ENCODE measurements at places on chromosomes 4 and X.

DNA sequence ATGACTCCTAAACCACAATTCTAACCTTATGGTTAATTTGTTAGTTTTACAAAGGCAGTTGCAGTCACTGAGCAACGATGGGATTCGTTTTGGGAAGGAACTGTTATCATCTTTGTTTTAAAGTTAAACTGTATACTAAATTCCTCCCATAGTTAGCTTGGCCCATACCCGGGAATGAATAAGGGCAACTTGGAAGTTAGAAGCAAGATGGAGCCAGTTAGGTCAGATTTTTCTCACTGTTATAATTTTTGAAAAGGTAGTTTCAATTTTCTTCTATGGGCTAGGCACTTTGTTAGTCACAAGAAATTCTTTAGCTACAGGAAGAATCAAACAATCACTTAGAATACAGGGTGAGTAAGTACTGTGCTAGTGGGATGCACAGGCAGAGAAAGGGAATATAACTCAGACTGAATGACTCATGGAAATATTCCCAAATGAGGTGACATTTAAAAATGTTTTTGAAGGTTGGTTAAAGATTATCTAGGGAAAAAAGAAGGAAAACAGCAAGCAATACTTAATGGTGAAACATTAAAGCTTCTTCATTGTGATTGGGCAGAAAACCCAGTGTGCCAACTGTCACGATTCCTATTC, 153.6 kb downstream of the MAGEB17 start:
- no peak for DNase-seq

- DNase-seq, result no peak
Observed at GRCh38 chr4:38144031-38144430, 183.8 kb downstream of the PTTG2 start.

DNA sequence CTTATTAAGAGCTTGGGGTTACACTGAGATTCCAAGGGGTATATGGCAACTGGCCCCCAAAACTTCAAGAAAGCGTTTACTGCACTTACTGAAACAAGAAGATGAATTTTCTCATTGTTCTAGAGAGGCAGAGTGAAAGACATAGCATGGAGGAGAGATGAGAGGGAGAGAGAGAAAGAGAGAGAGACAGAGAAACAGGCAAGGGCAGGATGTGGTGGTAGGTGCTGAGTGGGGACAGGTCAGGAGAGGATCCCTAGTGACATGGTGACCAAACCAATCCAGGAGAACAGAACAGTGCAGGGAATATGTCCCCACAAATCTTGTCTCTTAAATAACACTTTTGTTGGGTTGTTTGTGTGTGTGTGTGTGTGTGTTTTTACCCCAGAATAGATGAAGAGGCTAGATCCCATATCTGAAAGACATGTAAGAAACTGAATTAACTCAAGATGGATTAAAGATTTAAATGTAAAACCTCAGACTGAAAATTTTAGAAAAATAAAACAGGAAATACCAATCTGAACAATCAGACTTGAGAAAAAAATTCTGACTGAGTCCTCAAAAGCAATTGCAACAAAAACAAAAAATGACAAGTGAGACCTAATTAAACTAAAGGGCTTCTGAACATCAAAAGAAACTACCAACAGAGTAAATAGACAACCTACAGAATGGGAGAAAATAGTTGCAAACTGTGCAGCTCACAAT, 202.2 kb downstream of the QDPR start:
- no peak for DNase-seq

DNA sequence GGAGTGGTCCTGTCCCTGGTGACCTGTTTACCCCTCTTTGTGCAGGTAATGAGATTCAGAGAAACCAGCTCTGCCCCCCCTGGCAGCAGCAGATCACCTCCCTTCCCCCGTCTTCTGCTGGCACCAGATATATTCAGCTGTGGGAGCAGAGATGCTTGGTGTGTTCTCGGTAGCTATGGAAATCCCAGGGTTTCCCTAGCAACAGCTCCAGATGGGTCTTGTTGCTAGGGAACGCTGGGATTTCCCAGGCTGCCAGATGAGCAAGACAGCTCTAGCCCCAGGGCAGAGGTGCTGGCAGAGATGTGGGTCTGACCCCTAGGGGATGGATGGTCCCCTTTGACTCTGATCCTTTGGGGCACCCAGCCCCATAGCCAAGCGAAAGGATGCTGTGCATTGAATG, 20.2 kb downstream of the CETN2 start:
- no peak for DNase-seq

DNA sequence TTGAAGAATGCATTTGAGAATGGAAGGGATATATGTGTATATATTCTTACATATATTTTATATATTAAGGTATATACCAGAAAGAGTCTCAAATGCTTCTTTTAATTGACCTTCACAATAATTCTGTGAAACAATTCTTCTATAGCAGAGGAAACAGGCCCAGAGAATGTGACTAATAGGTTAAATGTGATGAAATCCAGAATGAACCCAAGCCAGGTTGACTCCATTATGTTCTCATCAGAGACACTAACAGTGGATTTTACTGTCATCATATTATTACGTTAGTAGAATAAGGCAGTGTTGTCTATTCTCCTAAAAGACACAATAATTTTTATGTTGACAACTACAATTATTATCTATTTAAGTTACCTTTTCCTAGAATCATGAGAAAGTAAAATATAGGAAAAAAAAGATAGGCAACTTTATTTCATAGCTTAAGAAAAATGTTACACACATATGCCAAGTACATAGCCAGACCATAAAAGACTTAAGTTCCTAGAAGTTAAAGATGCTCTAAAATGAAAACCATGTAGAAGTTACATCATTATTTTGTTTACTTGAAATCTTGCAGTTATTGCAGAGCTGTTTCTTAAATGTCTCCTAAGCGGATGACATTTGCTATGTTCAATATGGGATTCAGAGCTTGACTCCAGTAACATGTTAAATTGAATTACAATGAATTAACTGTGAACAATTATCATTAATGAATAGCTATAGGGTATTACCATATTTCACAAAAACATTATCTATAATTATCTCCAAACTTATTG, 56.2 kb upstream of the ANKRD50 start:
- no peak for DNase-seq

- no peak for DNase-seq
Observed at GRCh38 chr4:81565142-81565870, 93.6 kb upstream of the RASGEF1B start.

- DNase-seq, result no peak
Observed at GRCh38 chrX:2263203-2263602, 237.6 kb downstream of the DHRSX start.

DNA sequence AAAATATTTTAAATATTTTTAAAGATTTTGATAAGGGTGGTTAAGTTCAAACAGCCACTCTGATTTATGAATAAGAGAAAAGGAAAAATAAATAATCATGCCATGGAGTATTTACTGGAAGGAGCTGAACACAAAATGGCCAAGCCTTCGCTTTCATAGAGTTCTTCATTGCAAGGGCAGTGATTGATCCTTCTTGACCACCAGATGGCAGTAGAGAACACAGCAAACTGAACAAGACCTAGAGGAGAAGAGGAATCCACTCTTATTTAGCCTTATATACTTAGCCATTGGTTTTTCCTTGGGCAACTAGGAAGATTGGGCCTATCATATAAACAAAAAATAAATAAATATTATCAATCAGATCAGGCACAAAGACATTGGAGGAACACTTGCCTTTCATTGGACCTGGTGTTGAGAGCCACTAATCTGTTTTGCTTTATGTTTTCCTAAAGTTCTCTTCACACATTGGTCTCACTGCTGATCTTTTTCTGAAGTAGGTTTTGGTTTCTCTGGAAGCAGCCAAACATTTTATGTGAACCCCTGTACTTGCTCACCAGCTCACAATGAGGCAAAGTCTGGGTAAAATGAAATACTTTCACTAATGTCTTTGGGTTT, 58.1 kb upstream of the PARM1 start:
- peak; percentile 50 for DNase-seq

- DNase-seq, result no peak
Observed at GRCh38 chr4:62533573-62533972, 1333.4 kb downstream of the ADGRL3 start.

DNA sequence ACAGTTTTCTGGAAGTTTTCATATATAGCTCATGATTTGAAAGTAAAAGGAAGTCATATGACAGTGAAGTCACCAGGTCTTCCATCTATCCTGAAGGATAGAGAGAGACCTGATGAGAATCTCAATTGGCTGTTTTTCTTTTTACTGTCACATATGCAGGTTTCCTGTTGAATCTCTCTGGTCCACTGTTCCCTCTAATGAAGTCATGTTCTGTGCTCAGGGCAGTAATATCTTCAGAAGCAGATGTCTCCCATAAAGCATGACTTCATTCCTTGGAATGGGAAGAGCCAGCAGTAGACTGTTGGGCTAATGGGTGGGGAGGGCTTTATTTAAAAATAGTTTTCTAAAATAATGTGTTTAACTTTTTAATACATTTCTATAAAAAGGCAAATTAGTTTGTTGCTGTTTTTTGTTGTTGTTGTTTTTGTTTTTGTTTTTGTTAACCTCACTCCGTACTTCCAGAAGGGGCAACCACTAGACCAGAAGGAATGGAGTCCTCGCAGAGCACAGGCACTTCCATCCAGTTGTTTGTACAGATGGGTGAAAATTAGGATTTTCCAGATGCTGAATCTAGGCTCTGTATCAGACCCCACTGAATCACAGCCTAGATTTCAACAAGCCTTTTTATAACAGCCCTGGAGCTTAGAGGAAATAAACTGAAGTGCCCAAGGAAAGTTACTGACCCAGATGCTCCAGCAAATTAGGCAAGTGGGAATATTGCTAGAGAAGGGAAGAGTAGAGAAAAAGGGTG, 54.2 kb downstream of the AWAT2 start:
- no peak for DNase-seq

DNA sequence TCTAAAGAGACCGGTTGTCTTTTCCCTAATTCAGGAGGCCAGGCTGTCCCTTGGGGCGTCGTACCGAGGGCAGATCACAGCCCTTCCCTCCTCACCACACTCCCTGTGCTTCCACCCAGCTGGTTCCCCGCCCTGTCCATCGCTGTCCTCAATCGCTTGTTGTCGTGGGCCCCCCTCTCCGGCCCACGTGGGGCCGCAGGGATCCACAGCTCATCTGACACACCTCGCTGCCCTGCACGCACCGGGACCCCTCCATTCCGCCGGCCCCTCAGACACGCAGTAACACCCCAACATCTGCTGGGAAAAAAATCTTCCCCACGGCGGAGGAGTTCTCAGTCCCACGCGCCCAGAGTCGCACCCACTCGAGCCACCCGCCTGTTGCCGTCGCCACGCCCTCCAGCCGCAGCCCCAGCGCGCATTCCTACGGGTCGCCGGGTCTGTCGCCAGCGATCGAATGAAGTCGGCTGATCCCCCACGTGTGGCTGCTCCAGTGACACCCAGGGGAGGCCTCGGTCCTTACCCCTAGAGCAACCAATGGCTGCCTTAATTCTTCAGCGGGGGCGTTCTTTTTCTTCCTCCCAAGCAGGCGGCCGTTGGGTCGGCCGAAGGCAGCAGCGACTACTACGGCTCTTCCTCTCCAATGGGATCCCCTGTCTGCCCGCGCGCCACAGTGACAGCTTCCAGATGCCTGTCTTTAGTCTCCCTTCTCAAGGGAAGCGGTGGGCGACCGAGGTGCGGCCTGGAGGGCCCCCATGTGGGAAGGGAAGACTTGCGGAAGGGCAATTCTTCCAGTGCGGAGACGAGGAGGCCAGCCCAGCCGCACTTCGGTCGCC, 893 bp upstream of the SEPTIN11 start:
- peak; percentile 60 for DNase-seq

DNA sequence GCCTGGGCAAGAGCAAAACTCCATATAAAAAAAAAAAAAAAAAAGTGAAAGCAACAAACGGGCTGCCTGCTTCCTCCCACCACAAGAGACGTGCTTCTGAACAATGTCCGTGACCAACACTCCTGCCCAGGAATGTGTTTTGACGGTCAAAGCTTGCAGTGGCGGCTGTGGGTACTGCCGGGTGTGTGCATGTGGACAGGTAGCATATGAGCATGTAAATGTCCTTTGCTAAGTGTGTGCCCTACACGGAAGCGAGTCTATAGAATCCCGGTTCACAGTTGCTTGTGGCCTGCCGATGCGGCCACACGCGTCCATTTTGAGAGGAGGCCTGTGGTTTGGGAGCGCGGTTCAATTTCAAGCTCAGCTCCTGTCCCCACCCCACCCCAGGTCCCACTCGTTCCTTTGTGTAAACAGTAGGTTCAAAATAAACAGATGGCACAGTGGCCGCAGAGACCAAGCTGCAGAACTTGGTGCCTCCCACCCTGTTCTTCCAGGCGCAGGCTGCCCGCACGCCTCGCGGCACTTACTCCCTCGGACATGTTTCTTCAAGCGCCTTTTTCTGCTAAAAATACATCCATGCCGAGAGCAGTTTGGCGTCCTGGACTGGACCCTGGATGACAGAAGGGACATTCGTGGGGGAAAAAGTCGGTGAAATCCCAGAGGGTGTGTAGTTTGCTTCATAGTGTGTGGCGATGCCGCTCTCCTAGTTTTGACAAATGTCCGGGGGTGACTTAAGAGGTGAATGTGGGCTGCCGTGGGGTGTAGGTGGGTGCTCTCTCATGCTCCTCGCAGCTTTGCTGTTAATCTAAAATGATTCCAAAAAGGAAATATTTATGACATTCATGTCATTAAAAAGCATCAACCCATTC, 11.5 kb upstream of the NKX1-1 start:
- no peak for DNase-seq

GRCh38 chr4:18923496-18924161, 902.1 kb upstream of the LCORL start:
- DNase-seq, result no peak

Measured in foreskin melanocyte (primary cell).